ENCODE measurements at places on chromosomes 2 and 18.
A peak's percentile ranks its signal among the peaks of the same experiment; 100 is the strongest.

- no peak for DNase-seq
Measured at GRCh38 chr2:62506421-62506750, 391 bp upstream of the TMEM17 start.

DNA sequence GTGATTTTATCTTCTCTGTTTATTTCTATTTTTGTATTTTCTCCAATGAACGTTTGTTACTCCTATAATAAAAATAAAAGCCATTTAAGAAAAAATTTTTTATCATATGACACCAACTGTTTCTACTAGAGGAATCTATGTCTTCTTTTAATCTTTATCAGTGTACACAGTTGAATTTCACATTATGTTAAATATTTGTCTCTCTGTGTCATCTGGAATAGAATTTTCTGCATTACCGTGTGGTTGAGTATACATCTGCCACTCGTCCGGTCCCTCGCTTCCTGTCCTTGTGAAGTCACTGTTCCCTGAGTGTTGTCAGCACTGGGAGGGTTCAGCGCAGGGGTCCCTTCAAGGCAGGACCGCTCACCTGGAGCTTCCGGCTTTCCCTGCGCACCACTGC is 99.2 kb downstream of the LDLRAD4 start:
- no peak for DNase-seq

GRCh38 chr2:112150851-112151250 is 12.7 kb downstream of the FBLN7 start:
- DNase-seq: no peak

DNA sequence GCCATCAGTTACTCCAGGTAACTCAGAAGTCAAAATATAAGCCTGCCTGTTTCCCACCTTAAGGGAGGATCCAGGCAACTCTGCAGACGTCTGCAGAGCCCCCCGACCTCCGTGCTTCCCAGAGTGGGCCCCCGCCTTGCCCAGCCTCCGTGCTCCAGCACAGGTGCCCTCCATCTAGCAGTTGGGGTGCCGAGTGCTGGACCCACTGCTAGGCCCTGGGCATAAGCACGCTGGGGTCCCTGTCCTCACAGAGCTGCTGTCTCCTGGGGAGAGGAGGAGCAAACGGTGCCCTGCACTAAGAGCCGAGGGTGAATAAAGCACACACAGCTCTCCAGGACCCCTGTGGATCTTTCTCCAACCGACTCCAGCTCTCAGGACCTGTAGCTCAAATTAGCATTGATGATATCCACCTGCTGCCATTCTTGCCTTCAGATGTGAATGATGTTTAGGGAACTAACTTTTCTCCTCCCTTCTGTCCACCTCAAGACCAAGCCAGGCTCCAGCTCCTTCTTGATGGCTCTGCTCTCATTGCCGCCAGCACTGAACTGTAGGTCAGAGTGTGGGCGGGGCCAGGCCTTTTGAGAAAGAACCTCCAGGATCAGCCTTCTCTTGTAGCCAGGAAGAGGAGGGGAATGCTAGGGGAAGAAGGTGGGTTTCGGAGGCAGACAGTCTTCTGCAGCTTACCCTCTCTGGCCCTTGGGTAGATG is 121.2 kb downstream of the SMAD7 start:
- peak; percentile 23 for DNase-seq

DNA sequence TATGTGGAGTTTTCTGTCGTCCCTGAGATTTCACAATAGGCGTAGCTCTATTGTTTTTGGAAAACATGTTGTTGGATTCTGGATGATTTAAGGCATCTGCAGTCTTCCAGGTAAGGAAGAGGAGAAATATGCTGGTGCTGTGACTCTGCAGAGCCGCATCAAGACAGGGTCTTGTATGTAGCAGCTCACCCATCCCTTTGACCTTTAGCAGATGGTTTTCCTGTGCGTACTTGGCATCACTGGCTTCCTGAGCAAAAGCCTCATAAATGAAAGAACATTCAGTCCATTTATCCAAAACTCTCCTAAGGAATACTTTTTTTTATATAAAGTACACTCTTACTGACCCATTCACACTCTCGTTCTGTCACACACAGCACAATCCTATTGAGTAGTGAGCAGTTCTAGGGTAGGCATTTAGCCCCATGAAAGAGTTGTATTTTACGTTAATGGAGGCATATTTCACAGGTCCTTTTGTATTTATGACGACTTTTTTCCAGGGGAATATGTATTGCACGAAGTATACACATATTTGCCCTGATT is 443.9 kb downstream of the STK39 start:
- no peak for DNase-seq

- no peak for DNase-seq
Measured at GRCh38 chr2:10500601-10501361, 52.7 kb upstream of the ODC1 start.

DNA sequence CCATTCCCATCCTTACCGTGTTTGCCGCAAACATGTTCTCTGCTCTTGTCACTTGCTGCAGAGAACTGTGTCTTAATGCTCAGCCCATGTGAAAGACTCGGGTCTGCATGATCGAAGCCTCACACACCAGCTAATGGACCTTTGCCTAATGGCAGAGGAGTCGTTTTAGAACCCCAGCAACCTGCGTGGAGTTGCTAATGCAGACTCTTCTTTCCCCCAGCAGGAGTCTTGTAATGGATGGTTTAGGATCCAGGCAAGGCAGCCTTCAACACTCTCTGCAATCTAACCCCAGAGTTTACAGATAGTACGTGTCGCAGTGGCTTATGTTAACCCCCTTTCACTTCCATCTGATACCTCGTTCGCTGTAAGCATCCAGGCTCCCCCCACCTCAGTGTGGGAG is 316.4 kb downstream of the AGAP1 start:
- DNase-seq: no peak

DNA sequence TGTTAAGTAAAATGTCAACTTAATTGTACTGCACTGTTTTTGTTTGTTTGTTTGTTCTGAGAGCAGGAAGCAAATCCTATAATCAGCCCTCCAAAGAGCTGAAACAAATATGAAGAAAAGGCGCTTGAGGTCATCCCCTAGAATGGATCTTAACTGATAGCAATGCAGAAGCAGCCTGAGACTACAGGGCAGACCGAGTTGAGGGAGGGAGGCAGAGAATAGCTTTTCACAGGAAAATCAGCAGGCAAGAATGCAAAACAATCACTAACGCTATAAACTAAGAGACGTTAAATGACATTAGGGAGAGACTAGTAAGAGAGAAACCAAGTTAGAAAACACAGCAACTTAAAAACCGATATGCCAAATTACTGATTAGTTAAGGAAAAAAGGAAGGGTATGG is 37.2 kb downstream of the GALNT1 start:
- DNase-seq: peak; percentile 15

DNA sequence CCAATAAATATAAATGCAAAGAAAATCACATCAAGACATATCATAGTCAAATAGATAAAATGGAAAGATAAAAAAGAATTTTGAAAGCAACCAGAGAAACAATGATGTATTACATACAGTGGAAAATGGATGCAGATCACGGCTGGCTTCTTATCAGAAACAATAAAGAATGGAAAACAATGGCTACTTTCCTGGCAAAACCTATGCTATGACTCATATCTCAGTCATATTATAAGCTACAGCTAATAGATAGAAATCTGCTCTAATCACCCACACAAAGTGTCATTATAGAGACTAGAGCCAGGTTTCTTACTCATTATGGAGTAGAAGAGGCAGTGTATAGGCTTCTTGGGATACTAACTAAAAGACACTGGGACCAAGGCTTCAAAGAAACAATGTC is 93.5 kb upstream of the TACR1 start:
- DNase-seq: no peak

- no peak for DNase-seq
Measured at GRCh38 chr2:47043142-47043890, 111.8 kb downstream of the STPG4 start.

DNA sequence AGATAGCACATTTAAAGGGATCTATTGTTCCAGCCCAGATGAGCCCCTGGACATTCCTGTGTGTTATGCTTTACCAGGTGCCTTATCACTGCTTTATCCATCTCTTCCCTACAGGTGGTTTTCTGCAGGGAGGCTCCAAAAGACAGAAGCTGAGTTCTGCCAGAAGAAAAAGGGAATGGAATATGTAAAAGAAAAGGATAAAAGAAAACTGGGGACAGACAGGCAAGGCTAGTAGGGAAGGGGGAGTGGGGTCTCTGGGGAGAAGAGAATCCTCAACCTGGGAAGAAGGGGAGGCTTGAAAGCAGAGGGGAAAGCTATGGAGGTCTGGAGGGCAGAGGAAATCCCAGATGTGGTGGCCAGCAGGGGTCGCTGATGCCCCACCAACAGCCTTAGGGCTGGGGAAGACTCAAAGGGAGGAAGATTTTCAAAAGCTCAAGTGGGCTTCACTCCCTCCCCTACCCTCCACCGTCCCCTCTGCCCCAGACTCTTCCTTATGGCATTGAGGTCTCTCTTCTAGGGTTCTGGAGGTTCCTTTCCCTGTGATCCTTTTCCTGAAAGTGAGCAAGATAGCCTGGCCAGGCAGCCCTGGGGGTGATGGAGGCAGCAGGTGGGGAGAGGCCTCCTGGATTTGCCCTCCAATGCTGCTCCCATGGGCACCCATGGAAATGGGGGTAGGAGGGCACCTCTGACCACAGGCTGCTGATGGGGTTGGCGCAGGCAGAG is 178.1 kb upstream of the PKDCC start:
- DNase-seq: peak; percentile 63

DNA sequence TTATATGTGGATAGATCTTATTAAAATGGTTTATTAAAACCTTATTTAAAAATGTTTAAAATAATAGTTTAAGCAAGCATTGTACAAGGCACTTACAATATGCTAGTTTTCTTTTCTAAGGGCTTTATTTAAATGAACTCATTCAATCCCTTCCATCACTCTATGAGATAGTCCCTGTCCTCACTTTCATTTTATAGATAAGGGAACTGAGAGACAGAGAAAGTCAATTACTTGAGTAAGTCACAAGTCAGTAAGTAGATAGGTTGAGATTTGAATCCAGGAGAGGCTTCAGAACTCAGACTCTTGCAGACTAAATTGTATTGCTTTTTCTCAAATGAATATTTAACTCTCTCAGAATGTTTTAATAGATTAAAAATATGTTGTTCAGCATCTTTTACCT is 95.2 kb downstream of the KLHL14 start:
- no peak for DNase-seq

- no peak for DNase-seq
Measured at GRCh38 chr18:61216051-61216450, 117.2 kb upstream of the CDH20 start.

- DNase-seq: no peak
Measured at GRCh38 chr18:61047794-61048193, 285.4 kb upstream of the CDH20 start.

GRCh38 chr2:12982149-12982584 is 265.4 kb downstream of the TRIB2 start:
- DNase-seq: no peak

- DNase-seq: no peak
Measured at GRCh38 chr2:32135409-32135808, 30.3 kb upstream of the SLC30A6 start.

GRCh38 chr2:235480614-235481013 is 13.2 kb upstream of the AGAP1 start:
- no peak for DNase-seq

- DNase-seq: no peak
Measured at GRCh38 chr2:217404236-217404760, 544.4 kb upstream of the TNP1 start.

DNA sequence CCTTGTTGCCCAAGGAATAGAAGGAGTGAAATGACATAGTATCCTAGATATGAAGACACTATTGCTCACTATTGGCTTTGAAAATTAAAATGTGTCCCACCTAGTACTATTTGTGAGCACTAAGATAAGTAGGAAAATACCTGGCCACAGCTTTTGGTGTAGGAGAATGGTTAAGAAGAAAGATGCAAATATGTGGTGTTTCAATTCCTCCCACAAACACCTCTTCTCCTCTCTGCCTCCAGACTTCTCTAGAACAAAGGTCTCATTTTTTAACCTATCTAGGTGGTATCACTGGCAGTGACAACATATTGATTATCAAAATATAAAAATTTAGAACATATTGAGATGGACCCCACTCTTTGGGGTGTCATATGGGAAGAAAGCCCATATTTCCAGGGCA is 929.9 kb upstream of the FANCL start:
- no peak for DNase-seq

DNA sequence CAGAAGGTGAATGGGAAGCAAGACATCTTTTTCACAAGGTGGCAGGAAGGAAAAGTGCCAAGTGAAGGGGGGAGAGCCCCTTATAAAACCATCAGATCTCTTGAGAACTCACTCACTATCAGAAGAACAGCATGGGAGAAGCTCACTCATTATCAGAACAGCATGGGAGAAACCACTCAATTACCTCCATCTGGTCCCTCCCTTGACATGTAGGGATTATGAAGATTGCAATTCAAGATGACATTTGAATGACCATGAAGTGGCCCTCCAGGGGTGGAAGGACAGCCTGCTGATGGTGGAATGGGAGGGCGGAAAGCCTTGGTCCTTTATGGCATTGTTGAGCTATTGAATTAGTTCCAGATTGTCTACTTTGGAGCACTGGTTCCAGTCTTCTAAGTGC is 413.0 kb upstream of the MEX3C start:
- peak; percentile 2 for DNase-seq

DNA sequence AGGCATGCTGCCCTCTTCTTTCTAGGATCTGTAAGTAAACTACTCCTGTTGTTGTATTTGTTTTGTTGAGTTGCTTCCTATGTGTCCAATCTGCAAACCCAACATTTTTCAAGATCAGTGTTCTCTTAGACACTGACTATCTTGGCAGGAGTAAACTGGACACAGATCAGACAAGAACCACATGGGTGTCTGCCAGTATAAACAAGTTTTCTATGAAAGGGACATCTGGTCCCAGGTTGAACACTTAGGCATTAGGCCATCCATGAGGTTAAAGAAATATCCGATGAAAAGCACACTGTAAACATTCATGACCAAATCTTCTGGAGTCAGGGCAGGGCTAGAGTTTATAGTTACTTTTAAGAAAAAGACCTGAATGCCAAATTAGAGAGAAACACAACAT is 441.8 kb downstream of the NYAP2 start:
- no peak for DNase-seq

DNA sequence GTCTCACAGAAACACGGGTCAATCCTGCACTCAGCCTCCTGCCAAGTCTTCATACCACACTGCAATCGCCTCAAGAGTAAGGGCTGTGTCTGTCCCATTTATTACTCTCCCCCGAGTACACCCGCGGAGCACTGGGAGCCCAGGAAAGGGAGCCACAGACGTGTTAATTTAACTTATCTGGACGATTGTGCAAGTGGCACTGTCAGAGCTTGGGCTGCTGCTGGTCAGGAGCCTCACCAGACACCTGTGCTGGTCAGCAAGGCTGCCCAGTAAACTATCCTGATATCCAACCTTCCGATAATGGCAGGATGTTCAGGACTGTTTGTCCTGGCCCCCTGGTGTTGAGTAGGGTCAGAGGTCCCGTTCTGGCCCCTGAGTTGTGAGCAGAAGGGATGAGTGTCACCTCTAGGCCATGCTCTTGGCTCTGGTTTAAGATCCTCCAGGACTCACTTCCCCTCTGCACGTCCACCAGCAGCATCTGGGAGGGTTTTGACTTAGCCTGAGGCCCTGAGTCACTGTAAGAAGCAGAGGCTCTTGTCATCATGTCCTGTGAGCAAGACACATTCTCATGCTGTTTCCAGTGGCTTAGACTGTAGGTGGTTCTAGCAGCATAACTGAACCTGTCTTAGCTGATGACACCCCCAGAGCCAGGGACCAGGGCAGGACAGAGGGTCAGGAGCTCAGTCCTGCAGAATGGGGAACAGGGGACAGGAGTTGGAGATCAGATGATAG is 82.5 kb upstream of the ARL4C start:
- no peak for DNase-seq
